ENCODE measurements at places on chromosomes 4 and X.

- DNase-seq, result no peak
These were observed 340.8 kb upstream of the KLF3 start for GRCh38 chr4:38323141-38323641.

DNA sequence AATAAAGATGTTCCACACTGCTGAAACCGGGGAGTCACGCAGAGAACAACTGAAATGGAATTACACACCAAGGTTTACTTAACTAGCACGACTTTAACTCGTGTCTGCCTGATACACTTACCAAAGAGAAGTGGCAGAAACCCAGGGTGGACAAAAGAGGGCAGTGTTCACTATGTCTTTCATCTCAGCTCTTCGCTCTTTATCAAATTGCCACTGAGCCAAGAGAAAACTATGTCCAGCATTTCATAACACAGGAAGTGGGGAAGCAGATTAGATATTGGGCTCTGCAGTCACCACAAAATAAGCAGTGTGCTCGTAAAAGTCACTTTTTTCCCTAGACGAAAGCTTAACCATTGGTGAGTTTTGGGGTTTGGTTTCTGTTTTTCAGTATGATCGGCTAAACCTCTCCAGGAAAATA is 155.7 kb downstream of the CHIC2 start:
- peak; percentile 50 for DNase-seq

GRCh38 chrX:149487292-149487691 is 17.8 kb downstream of the IDS start:
- DNase-seq, result no peak

GRCh38 chr4:76426272-76426671 is 5.3 kb upstream of the CCDC158 start:
- DNase-seq, result no peak

- DNase-seq, result no peak
These were observed 14.4 kb downstream of the GEMIN8 start for GRCh38 chrX:14015294-14015693.

GRCh38 chr4:164550989-164551712 is 202.8 kb upstream of the SMIM31 start:
- DNase-seq, result no peak

DNA sequence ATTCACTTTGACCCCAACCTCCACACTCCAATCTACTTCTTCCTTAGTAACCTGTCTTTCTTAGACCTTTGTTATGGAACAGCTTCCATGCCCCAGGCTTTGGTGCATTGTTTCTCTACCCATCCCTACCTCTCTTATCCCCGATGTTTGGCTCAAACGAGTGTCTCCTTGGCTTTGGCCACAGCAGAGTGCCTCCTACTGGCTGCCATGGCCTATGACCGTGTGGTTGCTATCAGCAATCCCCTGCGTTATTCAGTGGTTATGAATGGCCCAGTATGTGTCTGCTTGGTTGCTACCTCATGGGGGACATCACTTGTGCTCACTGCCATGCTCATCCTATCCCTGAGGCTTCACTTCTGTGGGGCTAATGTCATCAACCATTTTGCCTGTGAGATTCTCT is 344 bp downstream of the OR13H1 start:
- no peak for DNase-seq

- DNase-seq, result peak; percentile 24
These were observed 350.8 kb upstream of the KLF3 start for GRCh38 chr4:38313175-38313574.

GRCh38 chr4:15551740-15552446 is 82.2 kb downstream of the CC2D2A start:
- DNase-seq, result no peak

- DNase-seq, result peak; percentile 17
These were observed 12.8 kb upstream of the SLITRK4 start for GRCh38 chrX:143648705-143649104.

DNA sequence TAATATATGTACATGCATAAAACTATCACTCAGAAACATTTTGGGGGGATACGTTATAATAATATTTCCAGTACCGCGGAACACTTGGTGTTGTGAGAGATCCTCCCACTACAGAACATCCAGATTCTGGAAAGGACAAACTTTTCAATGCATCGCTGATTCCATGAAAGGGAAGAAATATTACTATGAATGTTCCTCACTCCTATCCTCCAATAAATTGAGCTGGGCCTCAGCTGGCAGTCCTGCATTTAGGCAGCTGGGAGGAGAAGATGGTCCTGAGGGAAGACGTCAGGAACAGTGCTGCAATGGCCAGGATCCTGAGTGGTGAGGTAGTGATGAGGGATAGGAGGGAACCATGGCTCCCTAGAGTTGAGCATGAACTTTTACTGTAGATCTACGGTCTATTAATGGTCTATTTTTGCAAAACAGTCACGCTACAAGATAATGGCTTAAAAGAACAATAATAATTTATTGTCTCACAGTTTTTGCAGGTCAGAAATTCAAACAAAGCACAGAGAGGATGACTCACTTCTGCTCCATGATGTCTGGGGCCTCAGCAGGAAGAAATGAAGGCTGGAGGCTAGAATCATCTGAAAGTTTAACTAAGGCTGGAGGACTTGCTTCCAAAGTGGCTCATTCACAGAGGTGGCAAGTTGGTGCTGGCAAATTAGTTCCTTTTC is 538.1 kb downstream of the STIM2 start:
- DNase-seq, result no peak

DNA sequence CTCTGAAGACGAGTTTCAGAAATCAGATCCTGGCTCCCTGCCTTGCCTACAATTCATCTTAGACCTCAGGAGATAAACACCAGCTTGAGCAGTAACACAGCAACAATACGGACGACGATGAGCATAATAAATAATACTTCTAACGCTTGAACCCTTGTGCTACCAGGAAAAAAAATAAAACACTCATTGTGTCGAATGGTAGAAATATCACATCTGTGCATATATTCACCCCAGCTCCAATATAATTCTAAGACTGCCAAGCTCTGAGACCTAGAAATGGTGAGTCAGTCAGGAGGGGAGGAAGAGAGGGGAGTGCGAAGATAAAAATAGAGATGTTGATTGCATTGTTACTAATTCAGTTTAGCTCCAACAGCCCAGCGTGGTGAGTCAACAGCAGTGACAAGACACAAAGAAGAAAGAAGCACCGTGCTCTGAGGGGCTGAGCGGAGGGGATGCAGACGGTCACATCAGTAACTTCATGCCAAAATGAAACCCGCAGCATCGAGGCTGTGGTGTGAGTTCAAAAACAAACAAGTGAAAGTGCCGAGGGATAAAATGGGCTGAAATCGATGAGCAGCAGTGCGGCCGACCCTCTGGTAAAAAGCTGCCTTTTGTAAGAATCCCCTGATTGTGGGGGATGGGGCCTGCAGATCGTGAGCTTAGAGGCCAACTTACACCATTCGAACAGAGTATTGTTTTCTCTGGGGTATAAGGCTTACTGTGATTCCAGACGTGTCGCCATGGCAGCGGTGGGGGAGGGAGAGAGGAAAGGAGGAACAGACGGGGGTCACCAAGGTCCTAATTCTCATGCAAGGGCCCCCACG is 150.4 kb downstream of the MGST2 start:
- no peak for DNase-seq

GRCh38 chrX:25049357-25049756 is 33.6 kb upstream of the ARX start:
- DNase-seq, result no peak

GRCh38 chrX:150081076-150081475 is 142.8 kb upstream of the EOLA2 start:
- no peak for DNase-seq

DNA sequence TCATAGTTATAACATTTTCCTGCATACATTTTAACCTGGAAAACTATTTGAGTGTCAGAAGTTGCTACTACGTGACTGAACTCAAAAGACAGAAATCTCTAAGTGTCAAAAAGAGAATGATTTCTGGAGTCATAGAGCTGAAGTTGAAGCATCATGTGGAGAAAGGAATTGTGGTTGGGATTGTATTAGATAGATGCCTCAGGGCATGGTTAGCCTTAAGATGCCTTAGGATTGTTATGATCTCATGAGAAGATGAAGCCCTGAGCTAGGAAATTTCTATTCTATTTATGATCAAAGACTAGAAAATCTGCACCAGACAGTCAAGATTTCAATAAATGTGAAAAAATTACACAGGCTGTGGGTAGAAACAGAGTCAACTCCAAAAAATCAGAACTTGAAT is 20.2 kb downstream of the EPGN start:
- DNase-seq, result no peak

- DNase-seq, result peak; percentile 40
These were observed 279.0 kb downstream of the HS3ST1 start for GRCh38 chr4:11149612-11150259.
